ENCODE measurements at places on chromosomes 11 and 22.

GRCh38 chr11:23974051-23974450 lies 522.8 kb upstream of the LUZP2 start:
- no peak for DNase-seq

- DNase-seq = no peak
These were observed 67.0 kb downstream of the ARHGAP20 start for GRCh38 chr11:110645253-110645652.

GRCh38 chr11:47765086-47765485 lies 2.1 kb downstream of the FNBP4 start:
- DNase-seq = no peak

DNA sequence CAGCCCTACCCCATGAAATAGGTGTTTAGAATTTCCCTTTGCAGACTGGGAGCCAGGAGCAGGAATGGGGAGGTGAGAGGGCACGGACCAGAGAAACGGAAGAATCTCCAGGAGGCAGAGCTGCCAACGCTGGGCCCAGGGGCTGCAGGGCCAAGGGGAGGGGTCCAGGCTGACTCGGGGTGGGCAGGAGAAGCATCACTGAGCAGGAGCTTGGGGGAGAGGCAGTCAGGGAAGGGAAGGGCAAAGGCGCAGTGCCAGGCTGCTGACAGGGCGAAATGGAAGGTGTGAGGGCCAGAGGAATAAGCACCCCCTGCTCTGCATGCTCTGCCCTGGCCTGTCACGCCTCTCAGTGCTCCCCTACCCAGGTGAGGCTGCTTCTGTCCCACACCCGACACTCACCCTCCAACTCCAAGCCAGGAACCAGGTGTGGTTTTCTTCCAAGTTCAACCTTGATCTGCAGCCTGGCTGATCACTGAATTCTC lies 14.5 kb downstream of the LRRC32 start:
- no peak for DNase-seq

Measured in WERI-Rb-1 (cell line).